ENCODE measurements at places on chromosomes 3 and 15.

- DNase-seq = no peak
Measured at GRCh38 chr3:186644683-186645082, 4.5 kb downstream of the FETUB start.

GRCh38 chr3:158935846-158936245, 134.0 kb downstream of the MFSD1 start:
- DNase-seq = no peak

DNA sequence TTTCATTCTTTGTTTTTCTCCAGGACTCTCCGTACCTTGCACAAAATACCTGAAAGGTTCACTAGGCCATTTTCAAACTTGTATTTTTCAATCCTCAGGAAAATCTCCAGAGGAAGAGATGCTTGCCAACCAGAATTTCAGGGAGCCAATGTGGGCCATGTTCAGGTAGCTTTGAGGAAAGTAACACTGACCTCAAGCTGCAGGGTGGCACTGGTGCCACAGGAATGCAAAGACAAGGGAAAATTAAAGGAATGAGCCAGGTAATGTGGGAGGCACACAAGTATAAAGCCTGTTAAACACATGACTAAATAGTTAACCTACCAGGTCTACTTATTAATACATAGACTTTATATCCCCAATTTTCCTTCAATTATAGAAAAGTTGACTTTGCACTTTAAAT, 51.9 kb upstream of the GAP43 start:
- no peak for DNase-seq

GRCh38 chr15:73648014-73648295, 14.8 kb upstream of the NPTN start:
- no peak for DNase-seq

DNA sequence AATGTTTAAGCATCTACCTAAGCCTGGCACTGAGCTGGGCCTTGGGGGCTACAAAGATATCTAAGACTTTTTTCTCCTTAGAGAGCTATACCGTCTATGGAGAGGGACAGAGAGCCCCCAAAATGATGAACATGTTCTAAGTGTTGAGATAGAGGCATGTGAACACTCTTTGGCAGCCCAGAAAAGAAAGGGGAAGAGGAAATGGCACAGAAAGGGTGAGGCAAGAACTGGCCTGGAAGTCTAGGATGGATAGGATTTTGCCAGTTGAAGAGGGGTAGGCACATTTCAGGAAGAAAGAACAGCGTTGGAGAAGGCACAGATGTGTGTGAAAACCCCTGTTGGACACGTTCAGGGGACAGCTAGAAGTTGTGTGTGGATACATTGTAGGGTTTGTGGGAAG, 276.2 kb upstream of the LRRFIP2 start:
- DNase-seq = no peak

- DNase-seq = no peak
Measured at GRCh38 chr15:79820176-79820575, 76.6 kb downstream of the MTHFS start.

- DNase-seq = no peak
Measured at GRCh38 chr3:106783231-106783630, 594.0 kb upstream of the CCDC54 start.

DNA sequence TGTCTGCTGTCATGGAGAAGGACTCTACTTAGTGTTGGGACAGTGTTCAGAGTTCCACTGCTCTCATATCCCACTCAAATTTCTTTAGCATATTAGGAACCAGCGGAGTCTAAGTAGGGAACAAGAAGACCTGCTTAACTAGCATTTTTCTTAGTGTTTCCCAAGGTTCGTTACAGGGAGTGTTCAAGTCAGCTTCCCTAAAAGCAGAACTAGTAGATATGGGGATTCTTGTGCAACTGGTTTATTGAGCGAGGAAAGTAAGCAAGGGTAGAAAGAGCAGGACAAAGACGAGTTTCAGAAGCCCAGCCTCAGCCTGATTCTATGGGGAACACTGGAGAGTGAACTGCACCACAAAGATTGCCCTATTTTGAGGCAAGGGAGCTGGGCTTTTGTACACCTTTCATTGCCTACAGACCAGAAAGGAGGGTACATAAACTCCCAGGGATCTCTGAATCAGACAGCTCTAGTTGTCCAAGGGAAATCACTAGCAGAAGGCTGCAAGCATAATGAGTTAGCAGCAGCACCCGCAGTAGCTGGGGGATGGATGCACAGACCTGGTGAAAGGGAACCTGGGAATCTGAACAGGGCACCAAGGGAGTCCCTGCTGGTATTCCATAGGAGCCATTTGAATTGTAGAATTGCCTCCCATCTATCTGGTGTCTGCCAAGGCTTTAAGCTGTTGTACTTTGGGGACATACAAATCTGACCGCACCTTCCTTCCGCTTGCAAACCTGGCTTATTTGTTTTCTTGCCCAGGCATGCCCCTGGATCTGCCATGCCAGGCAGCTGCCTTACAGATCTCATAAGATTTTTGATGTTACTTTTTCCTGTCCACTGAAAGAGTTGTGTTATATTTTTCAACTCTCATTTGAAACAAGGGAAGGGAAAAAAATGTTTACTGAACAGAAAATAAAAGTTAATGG, 15.1 kb downstream of the CMTM7 start:
- DNase-seq = no peak

DNA sequence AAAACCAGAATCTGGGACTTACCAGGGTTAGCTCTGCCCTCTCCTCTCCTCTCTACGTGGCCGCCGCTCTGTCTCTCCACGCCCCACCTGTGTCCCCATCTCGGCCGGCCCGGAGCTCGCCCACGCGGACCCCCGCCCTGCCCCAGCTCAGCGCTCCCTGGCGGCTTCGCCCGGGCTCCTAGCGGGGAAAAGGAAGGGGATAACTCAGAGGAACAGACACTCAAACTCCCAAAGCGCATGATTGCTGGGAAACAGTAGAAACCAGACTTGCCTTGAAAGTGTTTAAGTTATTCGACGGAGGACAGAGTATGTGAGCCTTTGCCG, 5.4 kb downstream of the ISL2 start:
- DNase-seq = no peak

GRCh38 chr3:43870120-43870519, 179.4 kb downstream of the ABHD5 start:
- peak; percentile 85 for DNase-seq

GRCh38 chr15:48020166-48020565, 100.6 kb upstream of the SLC24A5 start:
- DNase-seq = no peak

DNA sequence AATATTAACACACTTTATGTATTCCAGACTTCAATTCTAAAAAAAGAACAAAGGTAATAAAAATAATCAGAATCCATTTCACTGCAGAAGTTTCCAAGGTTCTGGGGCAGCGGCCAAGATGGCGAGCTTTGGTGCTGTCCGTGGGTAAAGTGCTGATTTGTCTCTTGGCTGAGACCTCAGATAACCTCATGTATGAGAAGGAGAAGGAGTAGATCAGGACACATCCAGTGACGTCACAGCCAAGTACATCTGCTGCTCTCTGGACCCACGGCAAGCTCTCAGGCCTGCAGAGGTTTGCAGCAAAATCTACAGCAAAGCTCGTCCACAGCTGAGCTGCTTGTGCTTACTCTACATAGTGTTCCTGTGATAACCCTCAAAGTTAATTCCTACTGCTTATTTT, 165.7 kb downstream of the MAGI1 start:
- no peak for DNase-seq

DNA sequence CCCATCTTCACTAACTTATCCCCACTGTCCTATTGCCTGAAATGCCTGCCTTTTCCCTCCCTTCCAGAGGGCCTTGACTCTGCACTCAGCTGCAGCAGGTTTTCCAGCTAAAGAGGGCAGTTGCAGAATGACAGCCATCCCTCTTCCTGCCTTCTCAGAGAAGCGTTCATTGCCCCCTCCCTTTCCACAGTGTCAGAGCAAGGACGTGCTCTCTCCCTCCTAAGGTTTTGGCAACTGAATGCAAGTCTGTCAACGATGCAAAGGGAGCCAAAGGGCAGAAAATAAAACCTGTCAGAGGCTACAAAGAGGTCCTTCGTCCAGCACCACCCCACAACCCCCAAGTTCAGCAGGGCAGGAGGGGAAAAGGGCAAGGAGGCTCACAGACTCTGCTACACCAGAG, 230.1 kb upstream of the THBS1 start:
- no peak for DNase-seq

- no peak for DNase-seq
Measured at GRCh38 chr3:101639280-101639963, 37.5 kb downstream of the ZBTB11 start.

- DNase-seq = no peak
Measured at GRCh38 chr3:85960793-85961192, 1002.0 kb downstream of the CADM2 start.
